Muscle of leg (tissue), 16 donors: ENCODE measurements at places on chromosomes 7 and 10. TPM values are rescaled to one million over a fixed set of nuclear protein-coding genes. Genes with fewer than 3 reads are reported as not detected.

DNA sequence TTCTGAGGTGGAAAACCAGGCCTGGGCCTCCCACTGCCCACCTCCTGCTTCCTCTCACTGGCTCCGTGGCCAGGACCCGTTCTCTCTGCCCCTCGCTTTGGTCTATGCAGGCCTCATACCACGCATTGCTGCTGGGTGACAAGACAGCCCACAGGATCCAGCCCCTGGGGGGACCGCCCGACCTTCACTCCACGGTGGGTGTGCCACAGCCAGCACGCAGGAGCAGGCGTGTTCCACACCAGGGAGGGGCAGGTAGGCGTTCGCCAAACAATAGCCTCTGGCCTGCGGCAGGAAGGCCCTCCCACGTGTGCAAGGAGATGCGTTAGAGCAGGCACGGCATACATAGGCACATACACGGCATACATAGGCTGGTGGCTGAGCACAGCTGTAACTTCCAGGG, 233.4 kb downstream of the WDR37 start:
- no peak overlapping the region for H3K27ac ChIP-seq
- no peak for DNase-seq
- H3K36me3 ChIP-seq, result no peaks in the 10 kb centered on the region

DNA sequence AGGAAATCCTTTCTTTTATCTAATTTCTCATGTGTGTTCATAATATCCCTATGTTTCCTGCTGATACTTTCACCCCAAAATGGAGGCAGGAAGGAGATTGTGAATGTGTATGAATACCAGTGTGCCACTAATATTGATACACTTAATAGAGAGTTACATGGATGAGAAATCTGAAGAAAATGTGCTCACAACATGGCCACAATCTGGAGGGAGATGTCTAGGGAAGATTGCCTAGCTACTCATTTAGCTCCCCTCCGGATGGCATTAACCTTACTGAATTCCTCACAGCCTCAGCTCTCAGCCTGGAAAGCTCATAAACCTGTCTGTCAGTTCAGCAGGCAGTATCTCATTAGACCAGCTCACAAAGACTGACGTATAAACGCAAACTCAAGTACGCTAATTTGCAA, 23.4 kb upstream of the DMTF1 start:
- H3K27me3 ChIP-seq, result no peaks in the 10 kb centered on the region
- H3K27ac ChIP-seq, result no peak overlapping the region
- DNase-seq, result no peak
- H3K4me3 ChIP-seq, result no peak overlapping the region

DNA sequence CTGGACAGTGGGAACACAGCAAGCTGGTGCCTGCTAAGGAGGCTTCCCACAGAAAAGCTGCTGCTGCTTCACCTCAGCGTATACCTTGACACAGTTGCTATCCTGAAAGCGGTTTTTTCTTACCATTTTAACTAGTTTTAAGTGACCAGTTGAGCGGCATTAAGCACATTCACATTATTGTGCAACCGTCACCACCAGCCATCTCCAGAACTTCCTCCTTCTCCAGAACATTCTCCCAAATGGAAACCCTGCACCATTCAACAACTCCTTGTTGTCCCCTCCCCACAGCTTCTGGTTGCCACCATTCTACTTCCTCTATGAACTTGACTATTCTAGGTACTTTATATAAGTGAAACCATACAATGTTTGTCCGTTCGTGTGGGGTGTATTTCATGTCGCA, 169.9 kb downstream of the SNX10 start:
- DNase-seq, result no peak
- H3K4me3 ChIP-seq, result no peak overlapping the region
- H3K27ac ChIP-seq, result no peak overlapping the region
- H3K36me3 ChIP-seq, result no peaks in the 10 kb centered on the region
- H3K4me1 ChIP-seq, result peaks cover 9% of the 10 kb centered on the region
- H3K27me3 ChIP-seq, result peaks cover 2% of the 10 kb centered on the region

The HABP2 gene
- total RNA-seq, result 0.04 TPM

DNA sequence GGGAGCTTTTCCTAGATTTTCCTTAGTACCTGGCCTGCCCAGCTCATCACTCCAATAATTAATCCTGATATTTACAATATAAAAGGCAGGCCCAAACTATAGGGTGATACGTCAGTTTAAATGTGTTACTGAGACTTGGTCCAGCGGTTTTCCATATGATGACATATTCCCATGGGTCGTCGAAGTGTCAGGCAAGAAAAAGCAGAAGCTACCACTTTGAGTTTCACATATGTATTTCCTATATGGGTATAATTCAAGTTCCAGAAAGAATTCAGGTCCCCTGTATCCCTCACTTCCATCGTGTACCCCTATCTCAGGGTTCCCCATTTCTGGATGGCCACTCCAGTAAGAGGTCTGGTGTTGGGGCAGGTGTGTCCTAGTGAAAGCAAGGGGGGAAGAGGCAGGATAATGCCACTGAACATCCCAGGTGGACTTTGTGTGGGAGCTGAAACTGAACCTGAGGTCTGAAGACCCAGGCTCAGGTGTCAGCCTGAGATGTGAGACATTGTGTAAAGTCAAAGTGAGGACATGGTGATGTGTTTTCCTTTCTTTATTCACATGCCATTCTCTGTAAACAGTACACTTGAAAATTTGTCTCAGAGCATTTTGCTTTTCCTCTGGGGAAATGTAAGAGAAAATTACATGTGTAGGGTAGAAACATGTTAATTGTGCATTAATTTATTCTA, 167.8 kb downstream of the PLXDC2 start:
- no peaks in the 10 kb centered on the region for H3K27me3 ChIP-seq
- no peak overlapping the region for H3K27ac ChIP-seq
- H3K4me3 ChIP-seq, result no peak overlapping the region
- H3K36me3 ChIP-seq, result no peaks in the 10 kb centered on the region

DNA sequence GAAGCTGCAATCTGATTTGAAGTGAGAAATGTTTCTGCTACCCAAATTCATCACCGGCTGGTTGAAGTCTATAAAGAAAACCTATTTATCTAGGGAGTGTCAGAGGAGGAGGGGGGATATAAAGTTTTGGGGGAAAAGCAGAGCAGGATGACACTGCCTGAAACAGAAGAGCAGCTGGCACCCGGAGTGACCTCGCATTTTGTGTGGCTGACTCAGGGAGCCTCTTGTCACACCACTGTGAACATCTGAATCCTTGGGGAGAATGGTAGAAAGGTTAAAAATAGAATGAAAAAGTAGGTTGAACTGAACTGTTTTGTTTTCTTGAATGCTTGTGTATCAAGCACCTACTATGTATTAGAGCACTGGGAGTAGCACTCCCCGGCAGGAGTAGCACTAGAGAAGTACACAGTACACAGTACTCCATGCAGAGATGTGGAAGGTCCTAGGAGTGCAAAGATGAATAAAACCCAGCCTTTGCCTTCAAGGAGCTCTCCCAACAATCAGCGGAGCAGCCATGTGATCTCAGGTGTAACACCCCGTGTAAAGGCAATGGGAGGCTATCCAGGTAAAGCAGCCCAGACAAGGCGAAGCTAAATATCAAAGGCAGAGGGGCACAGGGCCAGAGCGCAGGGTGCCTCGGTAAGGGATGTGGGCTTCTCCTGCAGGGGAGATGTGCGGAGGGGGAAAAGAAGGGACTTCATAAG, 13.5 kb downstream of the CRTAC1 start:
- H3K4me1 ChIP-seq, result no peaks in the 10 kb centered on the region
- H3K27ac ChIP-seq, result no peak overlapping the region
- no peaks in the 10 kb centered on the region for H3K36me3 ChIP-seq
- H3K4me3 ChIP-seq, result no peak overlapping the region
- peaks cover 18% of the 10 kb centered on the region for H3K27me3 ChIP-seq

The LIPF gene
- total RNA-seq, result not detected

- DNase-seq, result no peak
- H3K4me1 ChIP-seq, result no peaks in the 10 kb centered on the region
- no peaks in the 10 kb centered on the region for H3K36me3 ChIP-seq
- no peak overlapping the region for H3K27ac ChIP-seq
Measured at GRCh38 chr7:118080947-118081346, 103.0 kb upstream of the LSM8 start.

The RHOBTB1 gene
- total RNA-seq, result 31.9 TPM

The TSC22D4 gene
- total RNA-seq, result 28.9 TPM
